ENCODE measurements at places on chromosomes 11 and 22.

- H3K36me3 ChIP-seq = no peaks in the 10 kb centered on the region
- no peak overlapping the region for H3K4me3 ChIP-seq
- no peak for DNase-seq
- no peaks in the 10 kb centered on the region for H3K4me1 ChIP-seq
- H3K27me3 ChIP-seq = no peaks in the 10 kb centered on the region
Observed at GRCh38 chr11:113555071-113555619, 79.9 kb upstream of the DRD2 start.

- DNase-seq = peak; percentile 37
- no peaks in the 10 kb centered on the region for H3K27me3 ChIP-seq
- no peak overlapping the region for H3K4me3 ChIP-seq
Observed at GRCh38 chr11:103807806-103808205, 228.6 kb upstream of the DDI1 start.

DNA sequence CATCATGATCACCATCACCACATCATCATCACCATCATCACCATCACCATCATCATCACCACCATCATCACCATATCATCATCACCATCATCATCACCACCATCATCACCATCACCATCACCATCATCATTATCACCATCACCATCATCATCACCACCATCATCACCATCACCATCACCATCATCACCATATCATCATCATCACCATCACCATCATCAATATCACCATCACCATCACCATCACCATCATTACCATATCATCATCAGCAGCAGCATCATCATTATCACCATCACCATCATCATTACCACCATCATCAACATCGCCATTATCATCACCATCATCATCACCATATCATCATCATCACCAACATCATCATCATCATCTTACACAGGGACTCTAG lies 351.1 kb downstream of the MIAT start:
- H3K4me1 ChIP-seq = peaks cover 18% of the 10 kb centered on the region
- no peak for DNase-seq
- no peaks in the 10 kb centered on the region for H3K27me3 ChIP-seq
- H3K4me3 ChIP-seq = no peak overlapping the region
- no peaks in the 10 kb centered on the region for H3K36me3 ChIP-seq

DNA sequence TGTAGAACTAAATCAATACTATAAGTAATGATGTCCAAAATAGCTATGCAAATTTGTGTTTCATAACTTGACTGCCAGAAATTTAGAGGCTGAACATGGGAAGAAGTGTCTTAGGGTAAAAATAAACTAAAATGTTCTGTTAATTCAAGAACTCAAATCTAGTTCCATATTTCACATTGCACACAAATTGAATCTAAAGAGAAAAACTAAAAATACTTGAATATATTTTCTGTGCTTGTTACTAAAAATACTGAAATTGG lies 43.5 kb downstream of the FANCF start:
- no peak overlapping the region for H3K4me3 ChIP-seq
- H3K36me3 ChIP-seq = no peaks in the 10 kb centered on the region
- no peaks in the 10 kb centered on the region for H3K4me1 ChIP-seq
- no peak overlapping the region for H3K27ac ChIP-seq
- DNase-seq = no peak

DNA sequence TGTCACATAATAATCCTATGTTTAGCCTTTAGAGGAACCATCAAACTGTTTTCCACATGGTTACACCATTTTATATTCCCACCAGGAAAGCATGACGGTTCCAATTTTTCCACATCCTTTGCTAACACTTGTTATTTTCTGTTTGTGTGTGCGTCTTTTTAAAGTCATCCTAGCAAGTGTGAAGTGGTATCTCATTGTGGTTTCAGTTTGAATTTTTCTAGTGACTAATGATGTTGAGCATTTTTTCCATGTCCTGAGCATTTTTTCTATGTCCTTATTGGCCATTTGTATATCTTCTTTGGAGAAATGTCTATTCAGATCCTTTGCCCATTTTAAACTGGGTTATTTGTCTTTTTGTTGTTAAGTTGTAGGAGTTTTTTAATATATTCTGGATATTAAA lies 53.7 kb upstream of the DEPDC7 start:
- H3K27me3 ChIP-seq = no peaks in the 10 kb centered on the region
- H3K36me3 ChIP-seq = peaks cover 62% of the 10 kb centered on the region
- no peaks in the 10 kb centered on the region for H3K4me1 ChIP-seq
- DNase-seq = no peak
- no peak overlapping the region for H3K27ac ChIP-seq

GRCh38 chr11:303363-303762 lies 4.0 kb upstream of the IFITM5 start:
- peaks cover 9% of the 10 kb centered on the region for H3K4me1 ChIP-seq
- no peak overlapping the region for H3K27ac ChIP-seq
- H3K36me3 ChIP-seq = no peaks in the 10 kb centered on the region
- H3K4me3 ChIP-seq = no peak overlapping the region

DNA sequence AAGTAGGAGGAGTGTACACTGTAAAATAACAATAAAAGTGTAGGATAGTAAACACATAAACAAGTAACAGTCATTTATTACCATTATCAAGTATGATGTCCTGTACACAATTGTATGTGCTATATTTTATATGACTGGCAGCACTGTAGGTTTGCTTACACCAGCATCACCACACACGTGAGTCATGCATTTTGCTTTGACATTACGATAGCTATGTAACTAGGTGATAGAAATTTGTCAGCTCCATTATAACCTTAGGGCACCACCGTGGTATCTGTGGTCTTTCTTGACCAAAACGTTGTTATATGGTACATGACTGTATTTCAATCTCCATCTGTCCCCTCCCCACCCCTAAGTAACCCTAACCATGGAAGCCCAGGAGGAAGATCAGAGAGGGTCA lies 1.1 kb downstream of the DNAL4 start:
- DNase-seq = no peak
- no peaks in the 10 kb centered on the region for H3K27me3 ChIP-seq
- H3K4me1 ChIP-seq = peaks cover 22% of the 10 kb centered on the region
- peak overlapping the region; percentile 20 for H3K27ac ChIP-seq

DNA sequence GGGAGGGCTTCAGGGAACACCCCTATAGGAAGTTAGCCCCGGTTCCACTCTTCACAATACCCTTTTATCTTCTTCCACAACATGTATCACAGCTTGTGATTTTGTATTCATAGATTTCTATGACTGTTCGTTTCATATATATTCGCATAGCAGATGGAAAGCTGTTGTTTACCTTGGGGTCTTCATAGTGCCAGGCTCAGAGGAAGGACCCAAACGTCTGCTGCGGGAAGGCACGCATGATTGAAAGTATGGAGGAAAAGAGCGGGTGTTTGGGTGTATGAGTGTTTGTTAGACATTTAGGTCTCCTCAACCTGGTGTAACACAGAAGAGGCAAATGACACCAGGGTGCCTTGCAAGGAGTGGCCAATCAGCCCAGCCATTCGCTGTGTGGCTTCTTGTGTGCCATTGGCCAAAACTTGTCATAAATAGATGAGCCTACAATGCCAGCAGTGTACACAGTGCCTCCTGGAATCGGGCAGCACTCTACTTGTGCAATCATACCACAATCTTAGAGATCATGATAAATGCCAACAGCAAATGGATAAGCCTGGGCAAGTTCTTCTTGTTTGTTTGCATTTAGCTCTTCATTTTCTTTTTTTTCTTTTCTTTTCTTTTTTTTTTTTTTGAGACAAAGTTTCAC lies 10.9 kb upstream of the ADA2 start:
- H3K36me3 ChIP-seq = no peaks in the 10 kb centered on the region
- H3K4me3 ChIP-seq = no peak overlapping the region
- no peak overlapping the region for H3K27ac ChIP-seq
- no peaks in the 10 kb centered on the region for H3K27me3 ChIP-seq
- DNase-seq = no peak

- H3K36me3 ChIP-seq = no peaks in the 10 kb centered on the region
- no peaks in the 10 kb centered on the region for H3K27me3 ChIP-seq
- DNase-seq = no peak
- peaks cover 6% of the 10 kb centered on the region for H3K4me1 ChIP-seq
- H3K27ac ChIP-seq = no peak overlapping the region
Observed at GRCh38 chr11:113248702-113249490, 65.5 kb upstream of the TTC12 start.
